Activated naive CD4-positive, alpha-beta T cell treated with anti-CD3 and anti-CD28 coated beads, Interleukin-2, amount 10 ng/mL, durations not matched to agents 7 days and 5 days (primary cell): ENCODE measurements at places on chromosomes 3 and 15.

- DNase-seq = no peak
These were observed 472.8 kb downstream of the SHQ1 start for GRCh38 chr3:72375237-72376076.

DNA sequence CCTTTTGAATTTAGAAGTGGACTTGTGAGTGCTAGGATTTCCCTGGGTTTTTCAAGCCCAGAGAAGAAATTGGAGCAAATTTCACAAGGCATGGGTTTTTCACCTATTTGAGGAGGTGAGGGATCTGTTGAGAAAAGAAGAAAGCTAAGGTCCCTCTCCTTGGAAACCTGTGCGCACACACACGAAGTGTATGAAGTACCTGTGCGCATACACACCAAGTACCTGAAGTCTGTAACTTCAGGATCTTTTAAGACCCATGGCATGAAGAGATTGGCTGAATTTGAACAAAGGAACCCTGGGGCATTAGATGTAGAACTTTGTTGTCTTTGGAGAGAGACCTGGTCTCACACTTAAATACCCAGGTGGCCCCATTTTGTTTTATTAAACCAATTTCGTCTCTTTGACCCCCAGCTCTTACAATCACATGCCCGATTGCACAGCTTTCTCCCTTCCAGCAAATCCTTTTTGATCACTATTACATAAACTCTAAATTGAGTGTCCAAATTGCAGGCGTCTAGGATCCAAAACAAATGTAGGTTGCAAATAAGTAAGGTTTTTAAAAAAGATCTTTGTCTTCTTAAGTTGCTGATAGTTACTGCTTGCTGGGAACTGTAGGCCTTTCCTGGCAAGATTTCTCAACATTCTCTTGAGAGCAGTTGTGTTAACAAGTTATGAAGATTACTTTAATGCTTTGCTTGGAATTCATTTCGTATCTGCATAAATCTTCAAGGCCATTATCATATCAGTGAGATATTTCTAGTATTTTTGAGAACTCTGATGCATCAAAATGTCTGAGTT is 64.3 kb downstream of the CMTM8 start:
- DNase-seq = no peak

- DNase-seq = no peak
These were observed 134.1 kb downstream of the LRRK1 start for GRCh38 chr15:101053261-101053660.

GRCh38 chr3:25527336-25527735 is 99.3 kb downstream of the RARB start:
- no peak for DNase-seq

GRCh38 chr15:77185242-77185785 is 114.4 kb upstream of the TSPAN3 start:
- no peak for DNase-seq

- no peak for DNase-seq
These were observed 18.8 kb downstream of the GNB4 start for GRCh38 chr3:179432451-179432850.

- DNase-seq = no peak
These were observed 63.4 kb downstream of the PPARG start for GRCh38 chr3:12352253-12352652.

- DNase-seq = peak; percentile 75
These were observed 4.5 kb upstream of the GATA2 start for GRCh38 chr3:128497305-128498126.

DNA sequence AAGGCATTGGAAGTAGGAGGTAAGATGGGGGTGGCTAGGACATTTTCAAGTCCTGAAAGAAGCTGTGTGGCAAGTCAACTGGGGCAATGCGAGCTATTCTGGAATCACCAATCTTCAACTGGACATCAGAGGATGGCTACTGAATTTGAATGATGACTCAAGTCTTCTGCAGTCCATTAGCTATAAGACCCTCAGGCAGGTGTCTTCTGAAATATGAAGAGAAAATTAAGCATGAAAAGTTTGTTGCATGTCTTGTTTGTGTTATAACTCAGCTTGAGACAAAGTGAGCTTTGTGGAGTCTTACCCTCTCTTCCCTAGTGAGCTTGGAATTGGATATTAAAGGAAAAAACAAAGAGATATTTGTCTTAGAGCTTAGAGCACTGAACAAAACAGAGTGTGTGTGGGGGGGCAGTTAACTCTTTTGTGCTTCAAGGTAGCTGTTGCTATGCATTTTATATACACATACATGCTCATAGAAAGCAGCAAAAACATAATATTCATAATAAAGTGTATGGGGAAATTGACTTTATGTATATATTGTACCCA is 979.1 kb downstream of the MCTP2 start:
- DNase-seq = no peak

GRCh38 chr3:134707908-134708597 is 57.2 kb upstream of the KY start:
- no peak for DNase-seq

DNA sequence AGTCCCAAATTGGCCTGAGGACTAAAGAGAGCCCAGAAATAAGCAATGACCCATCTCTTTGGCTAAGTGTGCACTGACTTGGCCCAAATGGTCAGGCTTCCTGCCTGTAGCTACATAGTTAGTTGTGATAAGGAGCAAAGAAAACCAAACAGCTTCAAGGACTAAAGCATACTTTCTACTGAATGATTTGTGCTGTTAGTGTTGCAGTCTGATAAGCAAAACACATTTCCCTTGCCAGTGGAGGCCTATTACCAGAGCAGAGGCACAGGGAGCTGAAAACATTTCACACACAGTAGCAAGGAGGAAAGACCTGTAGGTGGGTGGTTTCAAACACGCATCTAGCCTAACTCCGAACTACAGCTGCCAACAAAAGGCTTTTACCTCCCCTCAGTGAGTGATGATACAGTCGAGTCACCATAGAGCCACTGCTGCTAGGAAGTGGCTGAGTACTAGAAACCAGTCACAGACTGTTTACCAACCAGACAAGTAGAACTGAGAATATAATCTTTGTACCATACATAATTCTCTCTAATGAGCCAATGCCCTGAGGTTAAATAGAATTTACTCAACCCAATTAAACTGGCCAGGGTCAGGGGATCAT is 222.3 kb upstream of the THBS1 start:
- DNase-seq = no peak

GRCh38 chr15:29133791-29134190 is 135.8 kb downstream of the NSMCE3 start:
- no peak for DNase-seq

- no peak for DNase-seq
These were observed 366.2 kb upstream of the DPH6 start for GRCh38 chr15:35912196-35912595.

- no peak for DNase-seq
These were observed 30.6 kb downstream of the SLC49A4 start for GRCh38 chr3:122825460-122825859.

DNA sequence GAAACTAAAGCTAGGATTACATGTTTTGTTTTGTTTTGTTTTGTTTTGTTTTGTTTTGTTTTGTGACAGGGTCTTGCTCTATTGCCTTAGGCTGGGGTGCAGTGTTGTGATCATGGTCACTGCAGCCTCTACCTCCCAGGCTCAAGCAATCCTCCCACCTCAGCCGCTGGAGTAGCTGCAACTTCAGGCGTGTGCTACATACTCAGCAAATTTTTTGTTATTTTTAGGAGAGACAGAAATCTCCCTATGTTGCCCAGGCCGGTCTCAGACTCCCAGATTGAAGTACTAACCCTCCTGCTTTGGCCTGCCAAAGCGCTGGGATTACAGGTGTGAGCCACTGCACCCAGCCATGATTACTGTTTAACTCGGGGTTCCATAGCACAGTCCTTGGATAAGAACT is 50.7 kb downstream of the LRCH3 start:
- no peak for DNase-seq

- DNase-seq = no peak
These were observed 515 bp downstream of the EPHA6 start for GRCh38 chr3:96814651-96815567.

DNA sequence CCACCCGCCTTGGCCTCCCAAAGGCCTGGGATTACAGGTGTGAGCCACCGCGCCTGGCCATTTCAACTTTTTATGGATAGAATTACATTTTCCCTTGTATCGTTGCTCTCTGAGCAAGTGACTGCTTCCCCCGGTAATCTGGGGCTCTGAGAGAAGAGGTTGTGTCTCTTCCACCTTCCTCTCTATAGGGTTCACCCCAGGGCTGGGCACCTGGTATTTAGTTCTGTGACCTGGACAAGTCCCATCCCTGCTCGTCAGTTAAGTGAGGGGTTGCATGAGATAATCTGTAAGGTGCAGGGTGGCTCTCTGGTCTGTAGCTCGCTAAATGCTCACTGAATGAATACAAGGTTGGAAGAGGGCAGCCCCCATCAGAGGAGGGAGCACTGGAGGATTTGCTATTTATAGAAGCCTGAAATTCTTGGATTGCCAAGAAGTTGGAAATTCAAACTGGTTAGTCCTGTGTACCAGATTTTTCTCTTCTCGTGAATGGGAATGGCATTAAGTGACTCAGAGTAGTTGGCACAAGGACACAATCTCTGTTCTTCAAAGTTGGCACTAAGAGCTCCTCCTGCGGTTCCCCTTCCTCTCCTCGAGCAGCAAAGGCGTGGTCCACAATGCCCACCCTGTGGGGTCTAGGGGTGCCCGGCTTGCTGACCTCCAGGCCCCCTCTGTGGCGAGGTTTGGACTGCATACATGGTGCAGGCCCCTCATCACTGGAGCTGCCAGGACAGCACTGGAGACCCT is 68.1 kb upstream of the DLG1 start:
- no peak for DNase-seq

GRCh38 chr3:51712511-51712931 is 5.7 kb downstream of the GRM2 start:
- DNase-seq = peak; percentile 13

- DNase-seq = no peak
These were observed 202.5 kb downstream of the MEIS2 start for GRCh38 chr15:36897834-36898233.

DNA sequence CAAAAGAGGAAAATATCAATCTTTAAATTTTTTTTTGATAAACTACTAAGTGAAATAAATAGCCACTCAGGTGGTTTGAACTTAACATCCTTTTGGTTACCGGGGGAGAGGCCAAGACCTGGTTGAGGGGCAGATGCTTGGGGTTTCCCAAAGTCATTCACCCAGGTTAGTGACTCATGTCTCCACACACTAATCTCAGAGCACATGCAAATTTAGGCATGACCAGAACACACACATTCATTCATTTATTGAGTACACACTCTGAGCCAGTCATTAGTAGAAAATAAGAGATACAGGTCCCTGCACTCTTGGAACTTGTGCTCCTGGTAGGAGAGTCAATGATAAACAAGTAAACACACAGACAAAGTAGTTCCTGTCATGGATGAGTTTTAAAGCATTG is 7.3 kb downstream of the ILDR1 start:
- DNase-seq = no peak

DNA sequence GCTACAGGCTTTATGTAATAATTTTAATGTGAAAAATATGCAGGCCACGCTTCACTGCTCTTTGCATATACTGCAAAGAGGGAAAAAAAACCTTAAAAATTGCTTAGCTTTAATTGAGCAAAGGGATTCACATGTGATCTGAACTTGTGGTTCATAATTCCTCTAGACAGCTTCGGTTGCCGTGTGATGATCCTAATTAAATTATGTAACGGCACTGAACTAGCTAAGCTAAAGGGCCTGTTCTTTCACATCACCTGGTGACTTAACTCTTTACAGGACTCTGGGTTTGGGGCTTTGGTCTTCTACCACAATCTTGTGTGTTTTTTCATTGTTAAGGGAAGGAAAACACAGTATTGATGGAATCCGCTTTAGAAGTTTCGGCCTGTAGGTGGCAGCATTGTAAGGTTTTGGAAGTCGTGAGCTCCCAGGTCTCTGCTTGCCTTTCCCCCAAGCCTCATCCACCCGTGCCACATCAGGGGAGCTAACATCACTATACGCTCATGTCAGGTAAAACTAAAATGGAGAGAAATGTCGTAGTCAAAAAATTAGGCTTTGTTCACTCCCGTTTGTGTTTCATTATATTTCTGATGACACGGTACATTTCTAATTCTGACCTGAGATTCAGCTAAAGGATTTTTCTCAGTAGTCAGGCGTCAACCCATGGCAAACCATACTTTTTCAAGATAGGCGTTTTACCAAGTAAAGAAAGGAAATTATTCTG is 205.6 kb upstream of the DPH6 start:
- DNase-seq = peak; percentile 58

- no peak for DNase-seq
These were observed 11.9 kb downstream of the NPHP3 start for GRCh38 chr3:132710311-132710710.

- no peak for DNase-seq
These were observed 82.3 kb downstream of the IQSEC1 start for GRCh38 chr3:12990781-12991480.

DNA sequence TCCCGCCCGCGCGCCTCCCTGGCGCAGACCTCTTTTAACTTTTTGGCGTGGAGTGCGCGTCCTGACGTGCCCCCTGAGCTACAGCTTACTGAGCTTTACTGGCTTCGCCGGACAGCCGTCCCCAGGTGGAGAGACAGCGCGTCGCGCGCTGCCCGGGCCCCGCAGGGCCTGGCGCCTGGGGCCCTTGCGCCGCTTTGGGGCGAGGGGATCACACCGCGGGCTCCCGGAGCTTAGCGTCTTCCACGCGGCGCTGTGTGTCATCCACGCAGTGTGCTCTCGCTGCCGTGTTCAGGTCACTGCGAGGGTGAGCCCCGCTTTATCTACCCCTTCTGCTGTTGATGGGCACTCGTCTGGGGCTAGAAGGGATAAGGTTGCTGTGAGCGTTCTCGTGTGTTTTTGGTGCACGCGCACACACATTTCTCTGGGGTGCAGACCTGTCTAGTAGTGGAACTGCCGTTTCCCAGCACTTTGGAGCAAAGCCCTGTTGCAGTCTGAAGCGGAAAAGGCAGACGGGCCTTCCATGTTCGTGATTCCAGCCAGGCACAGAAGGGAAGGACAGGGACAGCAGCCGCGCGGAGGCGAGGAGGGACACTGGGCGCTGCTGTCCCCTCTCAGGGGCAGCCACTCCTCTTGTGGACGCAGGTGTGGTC is 33.1 kb upstream of the ALDH1L1 start:
- DNase-seq = no peak

DNA sequence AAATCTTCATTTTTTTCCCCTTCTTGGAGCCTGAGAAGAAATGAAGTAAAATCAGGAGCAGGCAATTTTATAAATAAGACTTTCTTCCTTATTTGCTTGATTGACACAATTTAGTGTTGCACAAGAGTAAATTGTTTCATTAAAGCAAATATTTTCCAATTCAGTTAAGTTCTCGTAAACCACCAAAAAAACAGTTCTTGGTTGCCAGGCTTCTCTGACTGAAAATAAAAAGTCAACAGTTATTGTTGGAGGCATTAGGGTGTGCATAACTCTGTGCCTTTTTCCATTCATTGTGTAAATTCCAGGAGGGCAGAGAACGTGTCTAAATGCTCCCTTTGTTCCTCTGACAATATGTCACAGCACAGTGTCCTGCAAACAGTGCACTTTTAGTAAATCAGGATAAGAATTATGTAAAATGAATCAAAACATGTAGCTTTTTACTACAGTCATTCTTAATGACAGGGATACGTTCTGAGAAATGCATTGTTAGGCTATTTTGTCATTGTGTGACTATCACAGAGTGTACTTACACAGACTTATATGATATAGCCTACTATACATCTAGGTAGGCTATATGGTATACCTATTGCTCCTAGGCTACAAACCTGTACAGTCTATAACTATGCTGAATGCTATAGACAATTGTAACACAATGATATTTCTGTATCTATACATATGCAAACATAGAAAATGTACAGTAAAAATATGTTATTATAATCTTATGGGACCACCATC is at the start of gene CP:
CP (minus strand) TSS at position 47 of the 735 bp plus-strand sequence; CDS start at position 10, 37 bp downstream.
- DNase-seq = no peak
